A673 (cell line): ENCODE measurements at places on chromosomes 16 and 17. TPM values are rescaled to one million over a fixed set of nuclear protein-coding genes. Genes with fewer than 3 reads are reported as not detected.
A peak's percentile ranks its signal among the peaks of the same experiment; 100 is the strongest.

IL17C gene
- total RNA-seq = 0.28 TPM in 1 of 2 replicates, not detected in the other

CPHXL2 gene
- total RNA-seq = not detected in 2 replicates

TPSG1 gene
- total RNA-seq = not detected in 2 replicates

SLC38A8 gene
- total RNA-seq = not detected in 2 replicates

DNA sequence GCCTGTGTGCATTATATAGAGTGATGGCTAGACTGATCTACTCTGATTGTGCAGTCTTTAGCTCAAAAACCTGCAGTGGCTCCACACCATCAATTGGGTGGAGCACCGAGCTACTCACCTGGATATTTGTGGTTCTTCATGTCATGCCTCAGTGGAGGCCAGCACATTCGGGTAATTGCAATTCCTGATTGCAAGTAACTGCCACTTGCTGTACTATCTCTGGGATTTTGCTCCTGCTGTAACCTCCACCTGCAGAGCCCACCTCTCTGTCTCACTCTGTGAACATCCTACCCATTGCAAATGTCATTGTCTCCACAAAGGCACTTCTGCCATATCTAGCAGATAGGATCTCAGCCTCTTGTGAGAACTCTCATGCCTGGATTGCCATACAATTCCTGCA is 1.7 kb upstream of the CCL1 start:
- DNase-seq = no peak
- no peaks in the 10 kb centered on the region for H3K36me3 ChIP-seq
- no peak overlapping the region for H3K27ac ChIP-seq
- H3K4me1 ChIP-seq = no peaks in the 10 kb centered on the region
- no peaks in the 10 kb centered on the region for H3K27me3 ChIP-seq
- H3K4me3 ChIP-seq = no peak overlapping the region

DNA sequence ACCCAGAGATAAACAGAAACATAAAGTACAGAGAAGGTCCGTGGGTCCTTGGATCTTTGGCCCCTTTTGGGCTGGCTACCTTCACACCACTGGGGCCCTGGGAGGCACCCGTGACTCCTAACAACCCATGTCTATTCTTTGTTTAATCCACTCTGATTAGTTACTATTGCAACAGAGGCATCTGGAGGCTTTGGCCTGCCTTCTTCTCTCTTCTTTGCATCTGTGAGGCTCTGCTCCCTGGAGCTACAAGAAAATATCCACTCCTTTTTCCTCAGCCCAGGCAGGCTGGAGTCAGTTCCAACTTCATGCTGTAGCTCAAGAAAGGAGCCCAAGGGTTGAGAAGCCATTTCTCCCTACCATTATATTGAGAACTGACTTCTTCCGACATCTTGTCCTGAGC is 9.5 kb upstream of the CMIP start:
- no peak for DNase-seq
- no peaks in the 10 kb centered on the region for H3K4me1 ChIP-seq
- peaks cover 5% of the 10 kb centered on the region for H3K27me3 ChIP-seq
- H3K27ac ChIP-seq = no peak overlapping the region
- no peaks in the 10 kb centered on the region for H3K36me3 ChIP-seq

- DNase-seq = no peak
- H3K4me3 ChIP-seq = no peak overlapping the region
- H3K4me1 ChIP-seq = no peaks in the 10 kb centered on the region
Observed at GRCh38 chr17:42241871-42242270, 34.3 kb downstream of the STAT5B start.

DNA sequence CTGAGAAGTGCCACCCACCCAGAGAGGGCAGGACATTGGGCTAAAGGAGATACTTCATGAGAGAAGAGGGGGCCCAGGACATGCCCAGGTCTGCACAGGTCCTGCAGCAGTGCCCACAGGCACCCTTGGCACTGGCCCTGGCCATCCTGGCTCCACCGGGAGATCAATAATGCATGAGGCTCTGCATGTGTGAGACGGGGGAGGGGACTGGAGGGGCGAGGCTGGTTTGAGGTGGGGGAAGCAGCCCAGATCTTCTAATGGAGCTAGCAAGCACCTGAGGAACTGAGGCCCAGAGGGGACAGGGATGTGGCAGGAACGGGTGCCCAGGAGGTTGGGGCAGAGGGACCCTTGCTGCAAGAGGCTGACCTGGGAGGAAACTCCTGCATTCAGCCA is 567 bp downstream of the OSBPL7 start:
- H3K27ac ChIP-seq = no peak overlapping the region
- H3K4me3 ChIP-seq = peak overlapping the region; percentile 60
- no peak for DNase-seq
- no peaks in the 10 kb centered on the region for H3K36me3 ChIP-seq

GRCh38 chr17:65956814-65957213 is 235.1 kb downstream of the CEP112 start:
- no peaks in the 10 kb centered on the region for H3K27me3 ChIP-seq
- DNase-seq = no peak
- H3K4me1 ChIP-seq = no peaks in the 10 kb centered on the region
- no peak overlapping the region for H3K27ac ChIP-seq
- H3K36me3 ChIP-seq = no peaks in the 10 kb centered on the region
- no peak overlapping the region for H3K4me3 ChIP-seq

GRCh38 chr17:42832213-42832933 is 824 bp upstream of the PSME3 start:
- peak overlapping the region; percentile 95 for H3K27ac ChIP-seq
- no peak for DNase-seq
- no peaks in the 10 kb centered on the region for H3K36me3 ChIP-seq

- H3K27me3 ChIP-seq = no peaks in the 10 kb centered on the region
- H3K4me3 ChIP-seq = no peak overlapping the region
- no peak for DNase-seq
- no peaks in the 10 kb centered on the region for H3K36me3 ChIP-seq
- no peak overlapping the region for H3K27ac ChIP-seq
Observed at GRCh38 chr16:15919331-15919730, 30.1 kb upstream of the ABCC1 start.

DNA sequence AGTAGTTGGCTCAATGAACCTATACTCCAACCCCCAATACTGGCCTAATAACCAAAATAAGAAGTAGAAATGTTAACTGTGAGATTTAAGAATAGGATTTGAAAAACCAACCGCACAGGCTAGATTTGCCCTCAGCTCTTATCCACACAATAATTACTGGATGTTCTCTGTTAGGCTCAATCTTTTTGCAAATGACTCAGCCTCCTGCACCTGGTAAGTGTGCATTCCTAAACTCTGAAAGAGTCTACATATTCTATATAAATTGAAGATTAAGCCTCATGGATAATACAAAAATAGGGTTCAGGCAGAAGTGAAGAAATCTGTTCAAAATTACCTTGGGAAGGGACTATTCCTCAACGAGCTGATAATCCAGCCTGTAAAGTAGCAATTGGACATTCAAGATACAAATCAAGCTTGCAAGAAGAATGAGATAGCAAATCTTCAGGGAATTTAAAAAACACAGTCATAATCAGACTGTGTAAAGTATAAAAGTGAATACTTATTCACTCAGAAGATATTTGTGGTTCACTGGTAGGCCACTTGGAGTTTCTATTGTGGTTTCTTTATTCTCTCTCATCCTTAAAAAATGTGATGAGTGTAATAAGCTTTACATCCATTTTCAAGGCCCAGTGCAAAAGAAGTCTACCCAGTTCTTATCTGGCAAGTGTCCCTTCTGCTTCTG is 931.9 kb upstream of the SOX9 start:
- H3K36me3 ChIP-seq = no peaks in the 10 kb centered on the region
- DNase-seq = no peak
- no peak overlapping the region for H3K4me3 ChIP-seq
- no peaks in the 10 kb centered on the region for H3K4me1 ChIP-seq
- H3K27ac ChIP-seq = no peak overlapping the region
- no peaks in the 10 kb centered on the region for H3K27me3 ChIP-seq

- H3K36me3 ChIP-seq = no peaks in the 10 kb centered on the region
- no peak overlapping the region for H3K4me3 ChIP-seq
- DNase-seq = no peak
- no peak overlapping the region for H3K27ac ChIP-seq
- no peaks in the 10 kb centered on the region for H3K27me3 ChIP-seq
Observed at GRCh38 chr16:75193265-75193650, 13.7 kb downstream of the CTRB2 start.

DNA sequence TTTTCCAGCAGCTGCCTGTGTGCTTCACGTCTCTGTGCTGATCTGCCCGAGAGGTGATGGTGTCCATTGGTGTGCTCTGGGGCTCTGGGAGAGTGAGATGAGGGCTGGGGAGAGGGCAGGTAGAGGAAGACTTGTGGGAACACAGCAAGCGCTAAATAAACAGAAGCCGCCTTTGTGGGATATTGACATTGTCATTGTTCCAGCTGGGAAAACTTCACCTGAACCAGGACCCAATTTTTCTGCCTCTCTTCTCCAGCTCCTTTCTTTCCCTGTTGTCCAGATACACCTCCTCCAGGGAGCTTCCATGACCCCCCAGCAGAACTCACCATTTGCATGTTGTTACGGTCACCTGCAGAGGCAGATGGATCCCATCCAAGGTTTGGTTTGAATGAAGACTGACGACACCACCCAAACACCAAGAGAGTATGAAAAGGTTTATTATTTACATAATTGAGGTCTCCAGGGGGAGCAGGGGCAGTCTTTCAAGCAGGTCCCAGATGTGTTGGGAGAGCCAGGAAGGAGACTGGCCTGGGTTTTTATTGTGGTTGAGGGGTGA is 3.6 kb upstream of the ITGA3 start:
- H3K4me1 ChIP-seq = peaks cover 10% of the 10 kb centered on the region
- no peak for DNase-seq
- peaks cover 19% of the 10 kb centered on the region for H3K27me3 ChIP-seq
- H3K27ac ChIP-seq = no peak overlapping the region
- H3K4me3 ChIP-seq = no peak overlapping the region

DNA sequence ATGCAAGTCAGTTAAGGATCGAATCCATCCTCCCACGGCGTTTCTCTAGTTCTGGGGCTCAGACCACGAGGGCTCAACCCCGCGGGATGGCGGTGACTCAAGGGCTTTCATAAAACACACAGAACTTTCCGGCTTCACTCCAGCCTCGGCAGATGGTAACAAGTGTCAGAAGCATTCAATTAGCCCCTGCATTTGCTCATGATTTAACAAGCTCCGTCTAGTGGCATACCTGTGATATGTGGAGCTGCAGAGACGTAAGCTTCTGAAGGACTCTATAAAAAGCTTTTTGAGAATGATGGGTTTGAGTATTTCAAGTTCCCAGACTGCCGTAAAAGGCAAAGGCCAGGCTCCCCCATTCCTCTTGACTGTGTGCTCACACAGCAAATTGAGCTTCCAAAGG is 91.3 kb upstream of the SEC14L1 start:
- no peaks in the 10 kb centered on the region for H3K4me1 ChIP-seq
- H3K27me3 ChIP-seq = no peaks in the 10 kb centered on the region
- no peak overlapping the region for H3K4me3 ChIP-seq
- no peaks in the 10 kb centered on the region for H3K36me3 ChIP-seq

DNA sequence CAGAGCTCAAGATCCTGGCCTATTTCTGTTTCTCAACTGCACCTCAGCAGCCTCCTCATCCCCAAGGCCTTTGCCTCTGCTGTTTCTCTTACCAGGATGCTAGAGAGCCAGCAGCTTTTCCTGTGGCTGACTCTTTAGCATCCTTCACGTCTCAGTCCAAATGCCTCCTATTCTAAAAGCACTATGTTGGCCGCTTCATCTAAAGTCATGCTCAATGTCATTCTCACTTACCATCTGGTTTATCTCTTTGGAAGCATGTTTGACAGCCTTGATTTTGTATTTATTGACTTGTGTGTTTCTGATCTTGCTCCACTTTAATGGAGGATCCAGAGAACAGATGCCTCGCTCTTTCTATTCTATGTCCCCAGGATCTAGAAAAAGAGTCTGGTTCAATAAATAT is 351.8 kb upstream of the CDH11 start:
- no peaks in the 10 kb centered on the region for H3K36me3 ChIP-seq
- no peaks in the 10 kb centered on the region for H3K27me3 ChIP-seq
- H3K4me1 ChIP-seq = no peaks in the 10 kb centered on the region
- H3K4me3 ChIP-seq = no peak overlapping the region
- no peak for DNase-seq

DNA sequence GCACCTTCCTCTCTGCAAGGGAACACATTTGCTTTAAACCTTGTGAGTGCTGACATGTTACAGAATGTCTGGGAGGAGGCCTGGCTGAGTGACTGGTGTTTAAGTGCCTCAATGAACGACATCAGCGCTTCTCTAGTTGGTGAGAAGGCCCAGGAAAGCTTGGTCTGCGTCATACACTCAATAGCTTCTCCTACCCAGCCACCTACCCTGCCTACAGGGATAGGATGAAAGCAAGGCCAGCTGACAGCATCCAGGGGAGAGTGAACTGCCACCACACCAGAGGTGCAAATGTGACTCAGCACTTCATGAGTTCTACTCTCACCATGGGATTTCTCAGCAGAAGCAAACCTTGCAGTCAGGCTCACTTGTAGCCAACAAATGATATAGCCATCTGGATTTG is 31.7 kb upstream of the CFAP20 start:
- no peak overlapping the region for H3K4me3 ChIP-seq
- H3K27me3 ChIP-seq = no peaks in the 10 kb centered on the region
- H3K36me3 ChIP-seq = peaks cover 51% of the 10 kb centered on the region
- no peak overlapping the region for H3K27ac ChIP-seq
- DNase-seq = no peak

- peaks cover 96% of the 10 kb centered on the region for H3K4me1 ChIP-seq
- peak overlapping the region; percentile 85 for H3K27ac ChIP-seq
- H3K36me3 ChIP-seq = peaks cover 34% of the 10 kb centered on the region
Observed at GRCh38 chr16:74562117-74562516, 44.8 kb downstream of the GLG1 start.

GRCh38 chr17:14321980-14322776 is 21.3 kb downstream of the HS3ST3B1 start:
- H3K4me3 ChIP-seq = no peak overlapping the region
- DNase-seq = no peak
- H3K4me1 ChIP-seq = no peaks in the 10 kb centered on the region
- H3K36me3 ChIP-seq = no peaks in the 10 kb centered on the region

- no peaks in the 10 kb centered on the region for H3K27me3 ChIP-seq
- H3K4me3 ChIP-seq = peak within 1 kb of the TSS; percentile 100
Observed at GRCh38 chr17:82212331-82213250, at the start of gene CCDC57. Gene CCDC57 (minus strand): TSS chr17:82212842. CDS start chr17:82201944, 10,898 bp downstream.

- H3K27me3 ChIP-seq = no peaks in the 10 kb centered on the region
- peak; percentile 30 for DNase-seq
- no peaks in the 10 kb centered on the region for H3K36me3 ChIP-seq
- peaks cover 23% of the 10 kb centered on the region for H3K4me1 ChIP-seq
- H3K27ac ChIP-seq = no peak overlapping the region
Observed at GRCh38 chr16:85465328-85466303, 147.5 kb upstream of the GSE1 start.

DNA sequence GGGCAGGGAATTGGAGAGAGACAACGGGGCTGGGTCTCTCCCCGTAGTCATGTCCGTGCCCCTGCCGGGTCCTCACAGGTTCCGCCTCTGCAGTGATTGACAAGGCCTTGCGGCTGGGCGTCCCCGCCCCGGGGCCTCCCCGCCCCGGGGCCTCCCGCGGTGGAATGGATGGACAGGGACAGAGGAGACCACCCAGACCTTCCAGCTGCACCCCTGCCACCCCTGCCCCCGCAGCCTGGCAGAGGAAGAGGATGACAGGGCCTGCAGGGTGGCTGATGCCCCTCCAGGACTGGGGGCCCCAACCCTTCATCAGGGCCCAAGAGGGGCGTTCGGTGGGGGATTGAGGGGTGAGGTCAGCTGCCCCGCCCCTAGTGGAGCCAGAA is 216.4 kb upstream of the CIBAR2 start:
- H3K27me3 ChIP-seq = no peaks in the 10 kb centered on the region
- H3K27ac ChIP-seq = peak overlapping the region; percentile 86
- peak overlapping the region; percentile 20 for H3K4me3 ChIP-seq
- DNase-seq = no peak
- H3K36me3 ChIP-seq = no peaks in the 10 kb centered on the region
